ENCODE measurements at places on chromosomes 11 and 22.
A peak's percentile ranks its signal among the peaks of the same experiment; 100 is the strongest.

DNA sequence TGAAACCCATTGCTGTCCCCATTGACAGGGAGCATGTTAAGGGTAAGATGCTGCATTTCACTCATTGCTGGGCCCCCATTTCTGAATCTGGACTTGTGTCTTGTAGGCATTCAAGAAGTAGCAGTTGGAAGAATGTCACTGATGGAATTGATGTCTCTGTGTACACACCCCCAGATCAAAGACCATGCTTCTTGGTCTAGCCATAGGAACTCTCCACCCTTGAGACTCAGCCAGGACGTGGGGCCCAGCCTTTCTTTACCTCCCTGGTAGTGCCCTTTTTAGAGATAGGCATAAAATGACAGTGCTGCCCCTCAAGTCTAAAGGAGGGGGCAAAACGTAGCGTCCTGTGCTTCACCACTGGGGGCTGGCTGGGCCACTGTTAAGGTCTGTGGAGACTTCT is 135.1 kb downstream of the TEAD1 start:
- DNase-seq = no peak

- DNase-seq = no peak
Measured at GRCh38 chr11:60005360-60005759, 11.6 kb upstream of the OOSP4B start.

DNA sequence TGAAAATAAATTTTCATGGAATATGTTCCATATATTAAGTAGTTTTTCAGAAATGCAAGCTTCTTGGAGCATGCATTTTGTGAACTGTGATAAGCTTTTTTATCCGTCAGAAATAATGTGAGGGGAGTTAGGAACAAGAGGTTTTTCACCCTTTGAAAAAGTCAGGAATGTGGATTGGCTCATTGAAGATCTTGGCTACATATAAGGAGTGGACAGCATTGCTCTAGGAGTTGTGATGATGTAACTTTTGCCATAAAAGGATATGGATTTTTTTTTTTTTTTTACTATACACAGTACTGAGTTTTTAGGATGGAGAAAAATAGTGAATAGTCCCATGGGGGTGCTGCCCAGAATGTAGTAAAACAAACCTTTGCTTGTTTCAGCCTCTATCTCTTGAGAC is 180.2 kb downstream of the NAV2 start:
- no peak for DNase-seq

DNA sequence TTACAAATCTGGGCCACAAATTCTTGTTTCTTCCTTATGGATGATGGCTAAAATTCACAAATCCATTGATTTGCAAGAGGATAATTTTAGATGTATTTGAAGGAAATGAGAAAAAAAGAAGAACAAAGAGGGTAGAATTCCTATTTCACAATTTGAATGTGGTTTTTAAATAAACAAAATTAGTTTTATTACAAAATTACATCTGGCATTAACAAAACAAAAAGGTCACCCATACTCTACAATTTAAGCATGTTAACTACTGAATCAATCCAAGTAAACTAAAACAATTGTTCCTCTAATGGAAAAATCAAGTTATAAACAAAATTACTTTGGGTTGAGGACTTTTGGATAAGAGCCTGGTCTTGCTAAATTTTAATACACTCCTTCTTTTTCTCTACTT is 242.0 kb downstream of the METTL15 start:
- no peak for DNase-seq

DNA sequence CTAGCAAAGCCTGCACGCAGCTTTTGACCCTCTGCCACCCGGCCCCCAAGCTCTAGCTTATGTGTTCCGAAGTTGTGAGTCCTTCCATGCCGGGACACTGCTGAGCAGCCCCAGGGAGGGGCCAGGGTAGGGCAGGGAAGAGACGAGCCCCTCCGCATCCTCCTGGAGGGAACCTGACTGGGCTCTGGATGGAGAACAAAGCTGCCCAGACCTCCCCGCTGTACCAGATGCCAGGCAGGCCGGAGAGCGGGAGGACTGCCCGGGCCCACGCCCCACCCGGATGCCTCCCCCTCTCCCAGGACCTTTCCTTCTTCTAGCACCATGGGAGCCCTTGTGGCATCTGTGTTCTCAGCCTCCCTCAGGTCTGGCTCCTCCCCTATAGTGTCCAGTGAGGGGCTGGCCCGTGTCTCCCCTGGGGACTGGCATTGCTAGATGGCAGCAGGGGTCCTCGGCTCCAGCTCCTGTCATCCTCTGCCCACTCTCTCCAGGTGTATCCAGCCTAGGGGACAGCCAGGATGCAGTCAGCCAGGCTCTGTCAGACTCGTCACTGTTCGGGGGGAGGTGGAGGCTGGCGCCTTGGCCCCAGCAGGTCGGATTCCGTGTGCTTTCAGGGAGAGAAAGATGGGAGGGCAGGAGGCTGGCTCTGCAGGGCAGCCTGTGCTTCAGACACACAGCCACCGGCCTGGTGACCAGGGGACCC is 46.1 kb downstream of the ALX4 start:
- no peak for DNase-seq

- DNase-seq = no peak
Measured at GRCh38 chr11:64888729-64889511, 10.5 kb upstream of the EHD1 start.

GRCh38 chr22:22684580-22685561 is 40.5 kb downstream of the GGTLC2 start:
- DNase-seq = no peak

DNA sequence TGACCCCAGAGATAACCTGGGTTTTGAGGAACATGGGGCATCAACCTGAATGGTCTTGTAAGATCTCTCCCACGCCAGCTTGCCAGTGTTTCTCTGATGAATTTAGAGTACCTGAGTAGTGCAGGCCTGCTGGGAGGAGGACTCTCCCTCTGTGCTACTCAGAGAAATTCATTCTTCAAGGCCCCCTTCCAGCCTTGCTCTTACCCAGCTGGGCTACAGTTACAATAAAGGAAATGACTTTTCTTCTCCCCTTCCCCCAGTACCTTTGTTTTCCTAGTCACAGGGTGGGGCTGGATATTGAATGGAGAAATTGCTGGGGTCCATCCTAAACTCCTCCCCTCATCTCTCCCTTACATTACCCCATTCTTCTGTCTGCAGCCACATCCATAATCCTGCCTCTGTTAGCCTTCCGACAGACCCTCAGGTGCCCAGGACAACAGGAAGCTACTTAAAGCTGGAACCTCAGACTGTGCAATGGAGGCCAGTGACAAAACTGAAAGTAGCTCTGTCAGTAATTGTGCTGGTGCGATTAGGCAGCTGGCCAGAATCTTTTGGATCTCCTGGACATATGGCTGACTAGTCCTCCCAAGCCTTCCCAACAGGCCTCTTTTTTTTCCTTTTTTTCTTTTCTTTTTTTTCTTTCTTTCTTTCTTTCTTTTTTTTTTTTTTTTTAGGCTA is 17.4 kb downstream of the LIMK2 start:
- DNase-seq = no peak

GRCh38 chr11:37908219-37908548 is 1310.1 kb upstream of the RAG2 start:
- no peak for DNase-seq

- DNase-seq = no peak
Measured at GRCh38 chr22:30223303-30223702, 23.3 kb downstream of the LIF start.

DNA sequence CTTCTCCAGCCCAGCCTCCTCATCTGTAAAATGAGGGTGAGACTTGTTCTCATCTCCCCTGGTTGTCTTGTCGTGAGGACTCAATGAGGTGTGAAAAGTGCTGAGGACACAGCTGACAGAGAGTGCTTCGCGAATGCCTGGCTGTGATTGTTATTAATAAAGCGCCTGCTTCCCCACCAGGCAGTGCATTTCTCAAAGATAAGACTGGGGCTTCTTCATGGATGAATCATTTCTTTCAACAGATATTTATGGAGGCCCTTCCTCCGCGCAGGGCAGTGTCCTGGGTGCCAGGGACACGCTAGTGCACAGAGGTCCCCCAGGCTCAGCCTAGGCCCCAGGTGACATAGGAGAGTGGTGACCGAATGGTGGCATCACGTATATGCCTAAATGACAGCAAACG is 34.3 kb upstream of the SHISAL1 start:
- DNase-seq = no peak

GRCh38 chr11:121636800-121637176 is 184.0 kb upstream of the SORL1-AS1 start:
- DNase-seq = no peak

DNA sequence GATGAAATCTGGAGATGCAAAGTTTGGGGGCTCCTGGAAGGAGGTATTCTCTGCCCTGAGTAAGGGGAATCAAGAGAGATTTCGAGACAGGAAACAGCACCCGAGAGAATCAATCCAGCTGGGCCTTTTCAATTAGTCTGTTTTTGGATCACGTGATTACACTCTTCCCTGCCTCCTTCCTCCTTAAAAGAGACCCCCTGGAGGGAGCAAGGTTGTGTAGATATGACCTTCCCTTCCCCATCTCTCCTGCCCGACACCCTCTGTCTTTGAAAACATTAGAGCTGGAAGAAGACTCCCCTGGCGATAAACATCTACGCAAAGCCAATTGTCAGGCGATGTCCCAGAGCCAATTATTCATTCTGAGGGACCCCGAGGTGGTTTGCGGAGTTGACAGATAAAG is 407.9 kb downstream of the MIAT start:
- DNase-seq = no peak

GRCh38 chr11:46238967-46239800 is 38.3 kb upstream of the CREB3L1 start:
- peak; percentile 62 for DNase-seq

DNA sequence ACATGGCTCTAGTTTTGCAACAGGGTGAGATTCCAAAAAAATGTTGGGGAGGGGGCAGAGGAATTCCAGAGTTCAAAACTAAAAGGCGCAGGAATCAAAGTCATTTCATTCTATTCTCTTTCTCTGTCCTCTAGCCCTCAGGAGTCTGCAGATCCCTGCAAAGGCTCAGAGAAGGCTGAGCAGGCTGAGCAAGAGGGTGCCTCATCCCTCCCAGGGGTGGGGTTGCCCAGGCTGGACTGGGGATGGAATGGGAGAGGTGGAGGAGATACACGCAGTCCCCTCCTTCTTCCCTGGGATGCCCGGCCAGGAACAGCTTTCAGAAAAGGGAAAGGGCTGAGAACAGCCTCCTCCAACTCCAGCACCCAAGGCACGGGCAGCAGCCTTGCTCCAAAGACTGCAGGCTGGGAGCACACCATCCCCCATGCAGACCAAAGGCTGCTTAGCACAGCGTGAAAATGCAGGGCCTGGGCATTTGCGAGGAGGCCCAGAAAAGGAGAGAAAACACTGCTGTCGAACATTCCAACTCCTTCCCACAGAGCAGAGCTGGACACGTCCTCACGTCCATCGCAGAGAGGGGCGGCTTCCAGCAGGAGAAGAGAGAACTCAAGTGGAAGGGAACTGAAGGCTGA is 51.8 kb downstream of the MN1 start:
- DNase-seq = no peak

GRCh38 chr11:75338516-75339208 is 12.8 kb downstream of the ARRB1 start:
- DNase-seq = no peak

DNA sequence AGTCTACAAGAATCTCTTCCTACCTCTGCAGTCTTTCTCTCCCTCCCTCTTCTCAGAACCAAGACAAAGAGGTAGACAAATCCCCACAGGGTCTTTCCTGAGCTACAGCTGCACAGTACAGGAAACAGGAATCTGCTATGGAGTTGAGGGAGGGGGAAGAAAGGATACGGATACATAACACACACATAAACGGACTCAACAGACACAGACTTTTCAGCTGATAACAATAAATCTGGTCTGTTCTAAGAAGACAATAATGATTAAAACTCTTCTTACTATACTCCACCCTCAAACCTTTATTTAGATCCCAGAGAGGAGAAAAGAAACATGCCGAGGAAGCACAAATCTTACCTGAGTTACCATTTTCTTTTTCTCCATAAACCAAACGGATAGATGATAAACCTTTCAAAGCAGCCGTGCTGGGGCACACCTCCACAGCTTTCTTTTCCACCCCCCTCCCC is 122.2 kb downstream of the APOL5 start:
- no peak for DNase-seq

- DNase-seq = no peak
Measured at GRCh38 chr22:37098976-37099591, 10.4 kb downstream of the TMPRSS6 start.

DNA sequence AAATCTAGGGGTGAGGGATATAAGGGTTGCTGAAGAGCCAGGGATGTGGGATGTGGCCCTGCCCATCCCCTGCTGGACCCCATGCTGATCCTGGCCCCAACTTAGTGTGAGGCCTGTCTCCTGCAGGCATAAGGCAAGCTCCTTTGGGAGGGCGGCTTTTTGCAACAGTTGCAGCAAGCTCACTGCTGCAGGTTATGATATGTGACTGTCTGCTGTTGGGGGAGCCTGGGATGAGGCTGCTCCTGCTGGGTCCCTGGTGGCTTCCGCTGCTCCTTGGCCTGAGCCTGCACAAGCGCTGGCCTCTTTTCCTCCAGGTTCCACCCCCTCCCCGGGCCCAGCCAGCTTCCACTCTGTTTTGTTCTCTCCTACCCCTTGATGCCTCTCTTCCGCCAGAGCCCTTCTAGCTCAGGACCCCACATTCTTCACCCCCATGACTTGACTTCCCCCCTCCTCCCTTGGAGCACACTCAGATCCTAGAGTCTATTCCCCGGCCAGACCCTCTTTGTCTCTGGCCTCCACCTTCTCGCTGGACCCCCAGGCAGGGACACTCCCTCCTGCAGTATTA is 35.0 kb upstream of the SYT13 start:
- DNase-seq = no peak

DNA sequence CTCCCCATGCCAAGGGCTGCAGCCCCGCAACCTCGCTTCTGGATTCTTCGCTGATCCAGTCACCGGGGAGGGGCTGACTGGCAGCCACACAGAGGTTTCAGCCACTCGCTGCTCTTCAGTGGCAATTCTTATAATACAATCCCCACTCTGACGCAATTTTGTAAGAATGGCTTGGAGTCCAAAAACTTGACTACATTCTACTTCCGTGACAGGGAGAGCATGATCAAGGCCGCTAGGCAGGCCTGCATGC is 14.9 kb downstream of the PPM1F start:
- DNase-seq = no peak

GRCh38 chr11:35177370-35177769 is 38.4 kb downstream of the CD44 start:
- no peak for DNase-seq

DNA sequence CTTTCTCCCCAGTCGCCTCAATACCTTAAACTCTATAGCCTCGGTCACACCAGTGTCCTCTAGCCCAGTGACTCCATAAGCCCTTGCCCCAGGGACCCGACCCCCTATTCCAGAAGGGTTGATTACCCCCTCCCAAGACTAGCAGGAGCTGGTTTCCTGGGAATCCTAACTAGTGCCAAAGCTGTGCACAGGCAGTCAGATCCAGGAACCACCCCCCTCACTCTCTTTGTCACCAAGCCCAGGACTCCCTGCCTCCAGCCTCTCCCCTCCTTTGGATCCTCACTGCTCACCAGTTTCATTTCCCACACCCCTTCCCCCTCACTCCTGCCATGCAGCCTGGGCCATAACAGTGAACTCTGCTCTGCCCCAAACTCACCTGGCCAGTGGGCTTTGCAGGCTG is 9.8 kb downstream of the LTBP3 start:
- no peak for DNase-seq

GRCh38 chr22:46618667-46619066 is 1.5 kb upstream of the GRAMD4 start:
- DNase-seq = no peak

Measured in stimulated activated CD8-positive, alpha-beta memory T cell treated with anti-CD3 and anti-CD28 coated beads, Interleukin-7, amount 100 ng/mL, for 1 hour (primary cell).